Activated CD8-positive, alpha-beta T cell treated with anti-CD3 and anti-CD28 coated beads, Interleukin-2, amount 10 ng/mL, durations not matched to agents 7 days and 5 days (primary cell): ENCODE measurements at places on chromosomes 11 and 22. TPM values are rescaled to one million over a fixed set of nuclear protein-coding genes. Genes with fewer than 3 reads are reported as not detected.

Gene C2CD3
- total RNA-seq, result 44.2 TPM

GRCh38 chr11:97430877-97431276, 1041.1 kb downstream of the JRKL start:
- no peaks in the 10 kb centered on the region for H3K4me1 ChIP-seq
- no peak overlapping the region for H3K27ac ChIP-seq
- no peaks in the 10 kb centered on the region for H3K27me3 ChIP-seq
- H3K36me3 ChIP-seq, result no peaks in the 10 kb centered on the region

- H3K27ac ChIP-seq, result no peak overlapping the region
- DNase-seq, result no peak
- peaks cover 5% of the 10 kb centered on the region for H3K4me1 ChIP-seq
- H3K36me3 ChIP-seq, result no peaks in the 10 kb centered on the region
- H3K27me3 ChIP-seq, result peaks cover 4% of the 10 kb centered on the region
- H3K4me3 ChIP-seq, result no peak overlapping the region
These were observed 9.0 kb upstream of the KCNJ11 start for GRCh38 chr11:17397311-17398002.

GRCh38 chr22:43561415-43562178, 149.8 kb downstream of the MPPED1 start:
- H3K4me1 ChIP-seq, result no peaks in the 10 kb centered on the region
- no peak for DNase-seq
- H3K27ac ChIP-seq, result no peak overlapping the region
- no peaks in the 10 kb centered on the region for H3K27me3 ChIP-seq
- no peak overlapping the region for H3K4me3 ChIP-seq

- no peak for DNase-seq
- no peak overlapping the region for H3K27ac ChIP-seq
- peaks cover 6% of the 10 kb centered on the region for H3K4me1 ChIP-seq
- no peaks in the 10 kb centered on the region for H3K36me3 ChIP-seq
- H3K4me3 ChIP-seq, result no peak overlapping the region
- H3K27me3 ChIP-seq, result peaks cover 26% of the 10 kb centered on the region
These were observed 1327.9 kb downstream of the TBC1D22A start for GRCh38 chr22:48090332-48090672.

- no peaks in the 10 kb centered on the region for H3K4me1 ChIP-seq
- DNase-seq, result no peak
- H3K4me3 ChIP-seq, result no peak overlapping the region
- H3K27ac ChIP-seq, result no peak overlapping the region
- H3K36me3 ChIP-seq, result no peaks in the 10 kb centered on the region
- H3K27me3 ChIP-seq, result peaks cover 11% of the 10 kb centered on the region
These were observed 1.4 kb upstream of the OR52M1 start for GRCh38 chr11:4543561-4543960.

Gene KCNQ1
- total RNA-seq, result 26.0 TPM

DNA sequence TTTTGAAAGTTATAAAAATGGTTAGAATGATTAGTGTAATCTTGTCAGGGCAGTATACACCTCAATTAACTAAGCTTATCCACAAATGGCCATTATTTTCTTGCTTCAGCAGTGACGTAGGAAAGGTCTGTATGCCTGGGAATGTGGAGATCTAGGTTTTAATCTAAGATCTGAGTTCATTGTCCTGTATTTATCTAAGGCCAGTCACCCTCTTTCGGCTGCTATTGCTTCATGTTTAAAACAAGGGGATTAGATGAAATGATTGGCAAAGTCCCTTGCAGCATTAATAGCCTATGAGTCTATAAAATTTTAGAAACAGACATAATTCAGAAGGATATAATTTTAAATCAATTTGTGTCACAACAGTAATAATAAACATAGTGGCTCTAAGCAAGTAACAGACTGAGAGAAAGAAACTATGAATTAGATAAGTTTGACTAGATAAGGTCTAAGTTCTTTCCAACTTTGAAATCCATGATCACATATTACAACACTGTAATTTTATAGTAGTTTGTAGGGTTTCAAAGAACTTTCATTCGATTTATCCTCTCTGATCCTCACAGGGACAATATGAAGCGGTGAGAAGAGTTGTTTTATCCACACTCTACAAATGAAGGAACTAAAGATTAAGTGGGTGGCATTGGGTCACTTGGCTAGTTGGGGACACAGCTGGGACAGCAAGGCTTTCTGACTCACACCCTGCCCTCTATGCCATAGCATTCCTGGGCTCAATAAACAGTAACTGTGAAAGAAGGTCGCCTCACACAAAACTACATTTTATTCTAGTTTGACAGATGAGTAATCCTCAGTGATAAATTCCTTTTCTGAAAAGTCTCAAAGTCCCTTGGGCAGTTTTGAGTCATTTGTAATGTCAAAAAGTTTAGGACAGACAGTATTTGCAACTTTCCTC, 60.6 kb upstream of the RDX start:
- no peaks in the 10 kb centered on the region for H3K27me3 ChIP-seq
- no peaks in the 10 kb centered on the region for H3K36me3 ChIP-seq
- peaks cover 6% of the 10 kb centered on the region for H3K4me1 ChIP-seq
- H3K27ac ChIP-seq, result no peak overlapping the region

Gene YPEL1
- total RNA-seq, result 6.3 TPM

Gene OR6T1
- total RNA-seq, result not detected
